ENCODE measurements at places on chromosomes 7 and 10.

DNA sequence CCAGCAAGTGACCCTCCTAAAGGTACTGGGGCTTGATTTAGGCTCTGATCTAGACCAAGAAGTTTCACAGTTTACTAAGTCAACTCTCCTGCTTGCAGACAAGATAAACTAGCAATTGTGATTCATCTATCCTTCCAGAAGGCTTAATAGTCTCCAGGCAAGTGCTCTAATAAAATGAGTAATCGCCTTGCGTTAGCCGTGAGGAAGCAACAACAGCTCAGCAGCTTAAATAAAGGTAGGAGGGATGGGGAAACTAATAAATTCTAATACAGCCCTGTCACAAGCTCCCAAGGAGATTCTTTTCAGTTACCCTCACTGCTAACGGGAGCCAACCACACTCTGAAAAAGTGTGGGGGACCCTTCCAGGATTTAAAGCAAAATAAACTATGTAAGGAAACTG lies 48.4 kb downstream of the FRMD4A start:
- no peak for DNase-seq

GRCh38 chr7:15626041-15626440 lies 60.4 kb downstream of the MEOX2 start:
- DNase-seq: no peak

DNA sequence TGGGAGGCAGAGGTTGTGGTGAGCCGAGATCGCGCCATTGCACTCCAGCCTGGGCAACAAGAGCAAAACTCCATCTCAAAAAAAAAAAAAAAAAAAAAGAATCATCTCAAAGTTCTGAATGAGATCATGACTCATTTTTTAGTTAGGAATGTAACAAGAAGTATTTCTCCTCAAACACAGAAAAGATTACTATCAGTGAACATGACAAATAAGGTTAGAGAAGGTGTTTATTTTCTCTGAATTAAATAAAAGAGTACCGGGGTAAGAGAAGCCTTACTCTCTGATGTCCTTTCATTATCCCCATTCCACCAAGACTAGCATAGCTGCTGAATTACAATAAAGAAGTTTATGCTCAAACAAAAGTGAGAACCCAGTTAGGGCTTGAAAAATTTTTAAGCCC lies 50.1 kb downstream of the IPMK start:
- no peak for DNase-seq

DNA sequence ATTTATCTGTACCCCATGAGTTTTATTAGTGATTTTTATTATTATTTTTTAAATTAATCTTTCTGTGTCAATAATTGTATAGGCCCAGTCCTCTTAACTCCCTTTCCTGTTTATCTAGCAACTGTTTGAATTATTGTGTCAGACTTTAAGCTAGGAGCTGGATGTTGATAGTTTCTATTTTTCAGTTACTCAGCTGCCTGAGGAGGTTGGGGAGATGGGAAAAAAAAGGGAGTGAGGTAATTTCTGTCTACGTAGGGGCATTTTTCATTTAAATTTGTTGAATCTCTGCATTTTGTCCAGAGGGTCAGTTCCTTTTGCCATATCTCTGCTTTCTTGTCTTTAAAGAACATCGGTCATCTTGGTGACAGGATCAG lies 5.0 kb upstream of the ZNF518A start:
- no peak for DNase-seq

DNA sequence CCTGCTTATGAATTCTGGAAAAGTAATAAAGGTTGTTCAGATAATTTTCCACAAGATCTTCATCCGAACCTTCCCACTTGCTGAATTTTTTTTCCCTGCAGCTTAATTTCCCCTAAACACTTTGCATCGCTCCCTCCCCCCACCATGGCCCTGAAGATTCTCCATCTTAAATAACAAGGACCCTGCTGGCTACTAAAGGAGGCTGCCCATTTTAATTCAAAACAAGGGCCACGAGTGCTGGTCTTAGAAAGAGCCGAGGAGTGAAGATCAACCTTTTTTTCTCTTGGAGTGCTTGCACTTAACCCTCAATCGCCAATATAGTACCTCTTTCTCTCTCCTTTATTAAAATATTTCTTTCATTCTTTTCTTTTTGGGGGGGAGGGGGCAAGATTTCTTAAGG lies 9.2 kb upstream of the SP8 start:
- DNase-seq: no peak

- DNase-seq: no peak
These were observed 24.1 kb upstream of the CDCA7L start for GRCh38 chr7:21969822-21970221.

DNA sequence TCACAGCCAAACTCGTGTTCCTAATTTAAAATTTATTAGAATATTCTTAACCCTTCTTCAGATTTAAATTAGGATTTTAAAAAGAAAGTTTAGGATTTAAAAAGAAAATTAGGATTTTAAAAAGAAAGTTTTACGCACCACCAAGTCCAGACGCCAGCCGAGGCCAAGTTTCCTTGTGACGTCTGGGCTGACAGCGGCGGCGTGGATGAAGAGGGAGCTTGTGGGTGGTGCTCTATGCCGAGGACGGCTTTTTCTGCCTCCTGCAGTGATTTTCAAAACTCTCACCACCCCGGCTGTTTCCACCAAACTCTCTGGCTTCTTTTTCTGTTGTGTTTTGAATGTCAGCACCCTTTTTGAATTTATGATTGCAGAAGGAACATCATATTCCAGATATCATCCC lies 252.9 kb downstream of the DNAJB6 start:
- no peak for DNase-seq

DNA sequence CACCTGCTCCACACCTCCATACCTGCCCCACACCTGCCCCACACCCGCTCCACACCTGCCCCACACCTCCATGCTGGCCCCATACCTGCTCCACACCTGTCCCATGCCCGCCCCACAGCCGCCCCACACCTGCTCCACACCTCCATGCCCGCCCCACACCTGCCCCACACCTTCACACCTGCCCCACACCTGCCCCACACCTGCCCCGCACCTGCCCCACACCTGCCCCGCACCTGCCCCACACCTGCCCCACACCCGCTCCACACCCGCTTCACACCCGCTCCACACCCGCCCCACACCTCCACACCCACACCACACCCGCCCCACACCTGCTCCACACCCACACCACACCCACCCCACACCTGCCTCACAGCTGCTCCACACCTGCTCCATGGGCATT lies 53.0 kb downstream of the PARP12 start:
- no peak for DNase-seq

- peak; percentile 65 for DNase-seq
These were observed 10.9 kb upstream of the SP8 start for GRCh38 chr7:20797462-20798080.

GRCh38 chr10:51144161-51144781 lies 70.0 kb downstream of the PRKG1 start:
- no peak for DNase-seq

DNA sequence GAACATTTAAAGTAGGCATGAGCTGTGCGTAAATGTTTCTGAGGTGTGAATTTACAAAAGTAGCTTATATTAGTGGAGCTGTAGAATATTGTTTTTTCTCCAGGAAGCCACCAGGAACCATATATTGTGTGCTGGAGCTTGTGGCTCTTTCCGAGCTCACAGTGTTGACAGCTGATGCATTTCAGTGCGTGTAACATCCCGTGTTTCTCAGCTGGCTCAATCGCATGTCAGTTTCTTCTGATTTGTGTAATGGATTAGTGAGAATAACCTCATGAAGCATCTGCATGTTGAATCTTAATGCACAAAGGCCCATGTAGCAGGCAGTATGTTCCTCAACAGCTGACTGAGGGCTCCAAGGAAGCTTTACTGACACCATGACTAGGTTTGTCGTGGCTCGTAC lies 39.4 kb downstream of the VKORC1L1 start:
- DNase-seq: no peak

DNA sequence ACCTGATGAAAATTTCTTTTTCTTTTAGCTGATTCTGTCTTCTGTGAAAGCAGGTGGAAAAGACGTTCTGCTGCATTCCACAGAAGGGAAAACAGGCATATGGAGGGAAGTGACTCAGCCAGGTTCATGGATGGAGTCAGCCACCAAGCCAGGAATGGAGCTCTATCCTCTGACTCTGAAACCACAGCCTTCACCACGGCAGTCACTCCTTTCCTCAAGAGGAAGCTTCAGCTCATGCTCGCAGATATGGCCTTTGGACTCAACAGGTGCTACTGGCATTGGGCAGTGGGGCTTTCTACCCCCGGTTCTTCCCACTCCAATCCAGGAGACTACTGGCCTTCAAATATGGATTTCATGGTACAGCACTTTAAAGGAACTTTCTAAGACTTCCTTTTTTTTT lies 11.5 kb upstream of the PLAU start:
- no peak for DNase-seq

- no peak for DNase-seq
These were observed 244.4 kb upstream of the SLC26A5 start for GRCh38 chr7:103690242-103690974.

DNA sequence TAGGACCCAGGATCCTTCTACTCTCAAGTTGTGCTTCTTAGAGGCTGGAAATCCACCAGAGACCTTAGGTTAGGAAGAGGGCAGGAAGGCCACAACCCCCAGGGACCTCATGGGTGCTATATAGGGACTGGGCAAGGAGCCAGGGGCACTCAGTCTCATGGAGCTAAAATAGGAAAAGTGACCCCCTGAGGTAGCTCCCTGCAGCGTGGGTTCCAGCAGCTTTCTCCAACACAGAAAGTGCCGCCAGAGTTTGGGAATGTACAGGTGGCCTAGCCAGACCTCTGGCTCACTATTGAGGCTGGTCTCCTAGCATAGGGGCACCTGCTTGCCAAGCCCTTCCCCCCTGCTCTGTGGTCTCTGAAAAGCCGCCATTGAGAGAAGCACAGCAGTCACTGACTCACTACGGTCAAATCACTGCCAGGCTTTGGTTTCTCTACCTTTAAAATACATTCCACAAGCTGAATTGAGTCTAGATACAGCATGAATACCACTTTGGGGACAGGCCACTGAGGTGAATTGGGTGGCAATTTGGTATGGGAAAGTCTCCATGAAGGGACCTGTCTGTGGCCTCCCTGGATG lies 333.2 kb upstream of the PODXL start:
- no peak for DNase-seq

DNA sequence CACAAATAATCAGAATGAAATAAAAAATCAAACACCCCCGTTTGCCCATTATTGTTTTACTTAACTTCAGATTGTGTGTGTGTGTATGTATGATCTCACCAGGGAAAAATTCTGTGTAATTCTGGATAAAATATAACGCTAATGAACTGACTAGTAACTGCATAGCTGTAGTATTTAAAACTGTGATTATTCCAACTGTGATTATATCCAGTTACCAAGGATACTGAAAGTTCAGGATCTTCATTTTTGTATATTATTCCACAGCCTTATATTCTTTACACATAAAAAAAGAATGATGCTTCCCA lies 2.9 kb downstream of the TWIST1 start:
- no peak for DNase-seq

- no peak for DNase-seq
These were observed 47.6 kb downstream of the ANKRD26 start for GRCh38 chr10:27052656-27053055.

- DNase-seq: no peak
These were observed 4.4 kb upstream of the ATXN7L1 start for GRCh38 chr7:105880571-105881330.

All from activated CD8-positive, alpha-beta memory T cell treated with anti-CD3 and anti-CD28 coated beads for 24 hours (primary cell).